ENCODE measurements at places on chromosomes 1 and 21.

- DNase-seq: no peak
Measured at GRCh38 chr21:34202553-34203372, 129.4 kb downstream of the MRPS6 start.

GRCh38 chr1:9658199-9658598, 6.7 kb downstream of the PIK3CD start:
- DNase-seq: no peak

DNA sequence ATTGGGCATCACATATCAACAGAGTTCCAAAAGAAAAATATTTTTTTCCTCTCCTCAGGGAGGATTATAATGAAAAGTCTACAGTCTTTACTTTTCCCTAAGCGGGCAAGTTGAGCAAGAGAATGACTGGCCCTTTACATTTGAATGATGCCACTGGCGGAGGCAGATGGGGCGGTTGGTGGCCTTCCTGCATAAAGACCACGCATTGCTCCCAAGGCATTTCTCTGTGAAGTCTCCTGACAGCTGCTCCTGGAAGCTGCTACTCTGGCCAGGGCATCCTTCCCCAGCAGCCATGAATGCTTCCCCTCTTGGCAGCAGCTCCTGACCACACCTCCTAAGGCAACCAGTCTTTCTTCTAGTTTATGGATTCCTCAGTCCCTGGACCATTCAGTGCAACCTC, 161.1 kb upstream of the RRP15 start:
- no peak for DNase-seq

GRCh38 chr1:206832352-206832880, 33.0 kb upstream of the IL20 start:
- no peak for DNase-seq

DNA sequence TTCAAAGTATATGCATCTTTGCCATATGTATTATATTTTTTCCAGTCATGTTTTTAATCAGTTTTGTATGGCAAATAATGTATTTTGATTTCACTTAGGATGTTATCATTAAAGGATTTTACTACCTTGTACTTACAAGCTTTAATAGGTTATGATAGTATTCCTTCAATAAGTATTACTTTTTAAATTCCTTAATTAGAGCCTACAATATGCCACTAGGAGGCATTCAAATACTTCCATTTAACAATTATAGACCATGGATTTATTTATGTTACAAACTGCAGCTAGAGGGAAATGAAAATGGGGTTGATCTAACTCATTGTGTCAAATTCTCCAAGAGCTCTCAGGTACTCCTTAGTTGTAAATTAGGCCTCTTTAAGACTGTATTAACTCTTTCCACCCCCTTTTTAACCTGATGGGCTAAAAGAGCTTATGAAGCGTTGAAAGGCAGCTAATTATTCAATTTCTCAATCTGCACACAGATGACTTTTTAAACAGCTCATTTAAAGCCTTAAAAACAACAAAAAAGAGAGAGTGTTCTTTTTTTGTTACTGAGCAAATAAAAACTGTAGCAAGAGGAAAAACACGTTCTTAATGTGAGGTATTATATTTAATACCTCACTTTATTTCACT, 156.2 kb downstream of the DENND1B start:
- DNase-seq: no peak

DNA sequence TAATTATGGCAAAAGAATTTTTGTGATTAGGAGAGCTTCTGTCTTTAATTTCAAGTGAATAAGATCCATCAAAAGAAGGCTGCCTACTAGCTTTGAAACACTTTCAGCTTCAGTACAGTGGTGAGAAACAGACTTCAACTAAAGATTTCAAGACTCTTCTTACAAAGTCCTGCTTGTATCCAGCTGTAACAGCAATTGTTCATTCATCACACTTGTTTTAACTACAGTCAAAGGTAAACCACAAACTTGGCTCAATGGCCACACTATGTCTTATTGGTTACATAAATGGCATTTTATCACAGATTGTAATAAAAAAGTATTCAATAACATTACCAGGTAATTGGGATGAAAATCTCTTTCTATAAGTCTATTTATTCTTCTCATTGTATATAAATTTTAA, 59.2 kb downstream of the WARS2 start:
- DNase-seq: no peak

DNA sequence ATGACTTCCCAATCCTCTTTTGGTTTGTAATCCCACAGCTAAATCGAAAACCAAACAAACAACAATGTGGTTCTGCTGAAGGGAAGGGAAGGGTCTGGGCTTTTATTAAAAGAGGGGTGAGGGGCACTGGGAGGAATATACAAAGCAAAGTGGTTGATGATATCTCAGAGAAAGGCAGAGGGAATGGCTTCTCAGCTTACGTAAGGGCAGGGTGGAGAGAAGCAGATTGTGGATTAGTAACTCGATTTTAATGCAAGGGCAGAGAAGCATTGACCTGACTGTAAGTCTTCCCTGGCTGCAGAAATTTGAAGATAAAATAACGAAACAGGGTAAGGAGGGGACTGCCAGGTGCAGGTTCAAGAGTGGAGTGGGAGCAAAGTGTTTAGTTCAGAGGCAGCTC, 438.2 kb upstream of the LRRC7 start:
- no peak for DNase-seq

GRCh38 chr1:177505905-177506590, 335.3 kb downstream of the BRINP2 start:
- DNase-seq: no peak

GRCh38 chr1:6927626-6928025, 142.4 kb downstream of the CAMTA1 start:
- no peak for DNase-seq

DNA sequence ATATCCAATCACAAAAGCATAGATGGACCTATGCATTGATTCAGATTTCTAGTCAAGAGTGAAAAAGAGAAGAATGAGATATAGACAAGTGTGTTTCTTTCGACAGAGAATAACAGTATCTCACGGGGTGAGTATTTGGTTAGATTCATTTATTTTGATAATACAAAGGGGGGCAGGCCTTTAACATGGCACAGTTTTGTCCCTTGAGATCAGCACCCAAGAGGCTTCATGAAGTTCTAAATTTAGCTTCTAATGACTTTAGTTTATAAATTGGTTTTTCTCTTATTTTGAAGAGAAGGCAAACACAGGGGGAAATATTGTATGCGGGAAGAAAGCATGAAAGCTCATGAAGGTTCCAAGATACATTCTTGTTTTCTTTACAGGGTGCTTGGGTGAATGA, at the start of gene OR1C1:
OR1C1 (minus strand) TSS at position 101 of the 400 bp plus-strand sequence. CDS start 2,150 bp downstream, outside the sequence.
- DNase-seq: no peak

GRCh38 chr1:22517956-22518355, 45.3 kb upstream of the EPHA8 start:
- no peak for DNase-seq

DNA sequence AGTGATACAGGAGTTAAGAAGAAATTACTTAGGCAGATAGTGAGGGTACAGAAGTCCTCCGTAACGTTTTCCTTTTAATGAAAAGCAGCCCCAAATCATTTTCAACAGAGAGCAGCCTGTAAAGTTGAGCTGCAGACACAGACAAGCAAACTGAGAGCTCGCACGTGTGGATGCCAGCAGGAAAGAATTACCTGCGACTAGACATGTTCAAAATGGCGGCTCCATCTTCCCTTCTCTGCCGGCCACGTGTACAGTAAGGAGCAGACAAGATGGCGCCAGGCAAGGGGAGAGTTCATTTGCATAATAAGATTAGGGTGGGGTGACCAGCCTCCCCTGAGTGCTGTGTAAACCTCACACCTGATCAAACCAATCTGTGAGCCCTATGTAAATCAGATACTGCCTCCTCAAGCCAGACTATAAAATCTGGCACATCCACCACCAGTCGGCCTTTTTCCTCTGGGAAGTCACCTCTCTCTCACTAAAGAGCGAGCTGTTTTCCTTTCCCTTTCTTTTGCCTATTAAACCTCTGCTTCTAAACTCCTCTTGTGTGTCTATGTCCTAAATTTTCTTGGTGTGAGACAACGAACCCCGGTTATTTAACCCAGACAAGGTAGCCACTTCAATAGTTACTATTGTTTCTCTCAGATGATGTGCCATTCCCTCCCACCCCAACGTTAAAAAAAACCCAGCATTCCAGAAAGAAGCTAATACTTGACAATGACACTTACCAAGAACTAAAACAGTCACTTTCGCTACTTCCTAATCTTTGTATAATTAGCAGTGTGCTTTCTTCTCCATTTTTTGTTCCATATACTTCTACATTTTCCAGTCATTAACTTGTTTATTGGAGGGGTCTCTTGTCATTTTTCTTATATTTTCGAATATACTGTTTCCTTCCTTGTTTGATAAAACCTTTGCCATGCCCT, 27.4 kb downstream of the DUSP10 start:
- DNase-seq: no peak

- no peak for DNase-seq
Measured at GRCh38 chr1:201562257-201562656, 23.3 kb downstream of the NAV1 start.

GRCh38 chr1:206004826-206005225, 1.6 kb upstream of the RAB7B start:
- no peak for DNase-seq
